Kidney epithelial cell (primary cell): ENCODE measurements at places on chromosomes 2 and 18. TPM values are rescaled to one million over a fixed set of nuclear protein-coding genes. Genes with fewer than 3 reads are reported as not detected.

ACOXL gene
- total RNA-seq: 0.58 and 1.6 TPM in 2 replicates

KIF3C gene
- 58.3 and 75.9 TPM in 2 replicates for total RNA-seq

PROC gene
- total RNA-seq: 1.4 and 2.9 TPM in 2 replicates

AKAIN1 gene
- total RNA-seq: not detected in 2 replicates

SEPTIN2 gene
- 333 and 350 TPM in 2 replicates for total RNA-seq

WNT6 gene
- total RNA-seq: 1.2 and 1.6 TPM in 2 replicates

SUPT7L gene
- total RNA-seq: 25.6 and 36.3 TPM in 2 replicates

EVX2 gene
- not detected in 2 replicates for total RNA-seq

RESP18 gene
- not detected in 2 replicates for total RNA-seq

TEX44 gene
- not detected in 2 replicates for total RNA-seq

SCYGR7 gene
- total RNA-seq: not detected in 2 replicates

GALNT5 gene
- total RNA-seq: 2.9 and 3.1 TPM in 2 replicates

NAT8 gene
- not detected in 2 replicates for total RNA-seq

MLPH gene
- 27.3 and 44.6 TPM in 2 replicates for total RNA-seq

HRH4 gene
- total RNA-seq: 0.07 TPM in 1 of 2 replicates, not detected in the other

FBXO36 gene
- total RNA-seq: 3.5 and 4.2 TPM in 2 replicates

STON1 gene
- total RNA-seq: 0.88 and 2.9 TPM in 2 replicates

SERPINB3 gene
- not detected in 2 replicates for total RNA-seq

GDF7 gene
- 0.04 and 0.07 TPM in 2 replicates for total RNA-seq
